ENCODE measurements at places on chromosomes 2 and 18.

DNA sequence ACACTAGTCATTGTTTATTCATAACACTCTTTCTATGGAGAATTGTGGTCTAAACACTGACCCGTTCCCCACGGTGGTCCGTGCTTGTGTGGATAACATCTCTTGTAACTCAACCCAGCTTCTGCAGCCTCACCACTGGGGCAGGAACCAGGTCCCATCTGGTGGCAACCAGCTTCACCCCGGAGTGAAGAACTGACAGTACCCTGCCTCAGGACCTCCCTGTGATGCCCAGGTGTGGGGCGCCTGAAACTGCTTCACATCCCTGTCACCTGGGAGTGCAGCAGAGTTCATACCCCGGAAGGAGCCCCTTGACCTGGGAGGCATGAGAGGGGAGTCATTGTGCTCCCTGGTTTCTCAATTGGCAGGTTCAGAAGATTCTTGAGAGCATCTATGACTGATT, 81.1 kb downstream of the LONRF2 start:
- no peak for DNase-seq

- no peak for DNase-seq
Observed at GRCh38 chr2:17303054-17303453, 215.2 kb downstream of the RAD51AP2 start.

GRCh38 chr2:165634855-165635254, 159.2 kb downstream of the GALNT3 start:
- no peak for DNase-seq

- DNase-seq, result no peak
Observed at GRCh38 chr2:84481702-84482101, 22.6 kb upstream of the SUCLG1 start.

DNA sequence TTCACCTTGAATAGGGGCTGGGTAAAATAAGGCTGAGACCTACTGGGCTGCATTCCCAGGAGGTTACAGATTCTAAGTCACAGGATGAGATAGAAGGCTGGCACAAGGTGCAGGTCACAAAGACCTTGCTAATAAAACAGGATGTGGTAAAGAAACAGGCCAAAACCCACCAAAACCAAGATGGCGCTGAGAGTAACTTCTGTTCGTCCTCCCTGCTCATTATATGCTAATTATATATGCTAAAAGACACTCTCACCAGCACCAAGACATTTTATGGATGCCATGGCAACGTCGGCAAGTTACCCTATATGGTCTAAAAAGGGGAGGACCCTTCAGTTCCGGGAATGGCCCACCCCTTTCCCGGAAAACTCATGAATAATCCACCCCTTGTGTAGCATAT, 711.5 kb upstream of the KLHL29 start:
- DNase-seq, result no peak

GRCh38 chr2:121346407-121346806, 61.4 kb upstream of the TFCP2L1 start:
- no peak for DNase-seq

GRCh38 chr2:63950414-63950813, 68.8 kb downstream of the VPS54 start:
- DNase-seq, result no peak

DNA sequence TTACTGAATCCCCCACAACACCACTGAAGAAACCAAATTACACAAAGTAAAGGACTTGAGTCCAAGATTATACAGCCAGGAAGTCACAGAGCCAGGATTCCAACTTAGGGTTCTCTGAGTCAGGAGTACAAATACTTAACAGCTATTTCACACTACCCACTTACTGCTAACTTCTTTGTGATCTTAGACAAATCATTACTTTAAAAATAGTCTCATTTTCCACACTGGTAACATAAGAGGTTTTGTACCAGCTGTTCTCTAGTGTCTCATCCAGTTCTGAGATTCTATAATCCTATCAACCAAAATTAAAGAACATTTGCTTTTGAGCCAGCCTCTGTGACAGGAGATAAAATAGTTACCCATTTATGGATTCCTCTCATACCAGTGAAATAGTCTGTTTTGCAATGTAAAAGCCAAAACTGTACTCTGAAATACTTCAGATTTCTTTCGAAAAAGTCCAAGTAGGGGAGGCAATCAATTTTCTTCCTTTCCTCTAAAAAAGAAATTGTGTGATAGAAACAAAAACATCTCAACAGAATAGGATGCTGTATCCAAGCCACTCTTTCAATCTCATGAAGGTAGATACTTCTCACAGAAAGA, 157.6 kb downstream of the LRATD1 start:
- DNase-seq, result no peak

- DNase-seq, result no peak
Observed at GRCh38 chr2:159635006-159635789, 18.9 kb upstream of the BAZ2B start.

- no peak for DNase-seq
Observed at GRCh38 chr18:50277942-50278341, 3.4 kb downstream of the MBD1 start.

- no peak for DNase-seq
Observed at GRCh38 chr18:67135981-67136380, 380.5 kb downstream of the DSEL start.

GRCh38 chr2:73859721-73860586, 31.2 kb downstream of the STAMBP start:
- no peak for DNase-seq

- DNase-seq, result no peak
Observed at GRCh38 chr2:62596061-62596921, 90.3 kb upstream of the TMEM17 start.

DNA sequence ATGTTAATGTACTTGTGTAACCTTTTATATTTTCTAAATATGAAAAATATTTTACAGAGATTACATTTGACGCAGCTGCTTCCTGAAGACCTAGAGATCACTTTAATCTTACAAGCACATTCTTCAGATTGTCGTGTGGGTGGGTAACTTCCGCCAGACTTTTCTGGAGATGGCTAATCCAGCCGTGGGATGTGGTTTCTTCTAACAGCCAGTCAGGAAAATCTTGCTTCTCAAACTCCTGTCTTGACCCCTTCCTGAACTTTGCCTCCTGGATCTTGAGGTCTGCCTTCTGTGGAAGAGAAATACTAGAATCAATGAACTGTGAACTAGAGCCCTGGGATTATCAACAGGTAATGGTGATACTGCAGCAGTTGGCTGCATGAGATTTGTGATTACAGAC, 401.6 kb upstream of the TNP1 start:
- DNase-seq, result no peak

DNA sequence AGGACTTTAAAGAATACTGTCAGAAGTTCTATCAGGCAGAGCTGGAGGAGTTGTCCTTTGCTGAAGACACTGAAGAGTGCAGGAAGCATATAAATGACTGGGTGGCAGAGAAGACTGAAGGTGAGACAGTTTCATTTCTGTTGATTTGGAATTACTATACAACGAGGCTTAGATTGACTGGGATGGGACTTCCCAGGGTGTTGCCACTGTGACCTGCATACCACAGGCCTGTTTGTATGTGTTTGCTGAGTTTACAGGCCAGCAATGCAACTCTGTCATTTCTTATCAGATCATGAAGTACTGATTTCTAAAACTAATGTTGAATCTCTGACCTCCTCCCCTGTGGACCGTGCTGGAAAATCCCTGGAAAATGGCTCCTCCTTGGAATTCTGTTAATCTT, 11.8 kb downstream of the SERPINB8 start:
- no peak for DNase-seq

DNA sequence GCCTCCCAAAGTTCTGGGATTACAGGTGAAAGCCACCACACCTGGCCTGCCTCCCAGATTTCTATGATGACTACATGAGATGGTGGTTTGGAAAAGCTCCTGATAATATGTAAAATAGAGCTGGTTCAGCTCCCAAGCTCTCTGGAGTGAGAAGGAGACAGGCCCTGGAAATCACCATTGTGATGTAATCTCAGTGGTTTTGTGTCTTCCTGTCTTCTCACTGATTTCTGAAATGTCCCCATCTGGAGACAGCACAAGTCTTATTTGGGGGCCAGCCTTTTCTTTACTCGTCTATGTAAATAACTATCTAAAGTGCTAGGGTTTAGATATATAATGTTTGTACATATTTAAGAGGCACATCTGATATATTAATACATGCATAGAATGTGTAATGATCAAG, 64.0 kb downstream of the CCNT2 start:
- no peak for DNase-seq

- no peak for DNase-seq
Observed at GRCh38 chr2:140717481-140717880, 1413.3 kb downstream of the LRP1B start.

- DNase-seq, result no peak
Observed at GRCh38 chr18:50061876-50062517, 132.9 kb downstream of the MYO5B start.

DNA sequence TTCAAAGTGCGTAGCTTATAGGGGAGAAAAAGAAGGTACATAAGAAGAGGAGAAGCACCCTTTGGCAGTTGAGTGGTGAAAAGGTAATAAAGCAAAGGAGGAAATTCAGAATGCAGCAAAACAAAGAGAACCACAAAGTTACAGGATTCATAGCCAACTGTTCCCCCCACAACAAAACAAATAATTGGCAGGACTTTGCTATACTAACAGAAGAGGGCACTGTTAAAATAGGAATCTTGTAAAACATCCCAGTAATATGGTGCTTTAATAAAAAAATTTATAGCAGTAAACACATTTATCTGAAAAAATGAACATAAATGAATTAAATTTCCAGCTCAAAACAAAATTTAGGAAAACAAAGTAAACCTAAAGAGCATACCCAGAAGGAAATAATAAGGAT, 42.3 kb downstream of the R3HDM1 start:
- DNase-seq, result no peak

DNA sequence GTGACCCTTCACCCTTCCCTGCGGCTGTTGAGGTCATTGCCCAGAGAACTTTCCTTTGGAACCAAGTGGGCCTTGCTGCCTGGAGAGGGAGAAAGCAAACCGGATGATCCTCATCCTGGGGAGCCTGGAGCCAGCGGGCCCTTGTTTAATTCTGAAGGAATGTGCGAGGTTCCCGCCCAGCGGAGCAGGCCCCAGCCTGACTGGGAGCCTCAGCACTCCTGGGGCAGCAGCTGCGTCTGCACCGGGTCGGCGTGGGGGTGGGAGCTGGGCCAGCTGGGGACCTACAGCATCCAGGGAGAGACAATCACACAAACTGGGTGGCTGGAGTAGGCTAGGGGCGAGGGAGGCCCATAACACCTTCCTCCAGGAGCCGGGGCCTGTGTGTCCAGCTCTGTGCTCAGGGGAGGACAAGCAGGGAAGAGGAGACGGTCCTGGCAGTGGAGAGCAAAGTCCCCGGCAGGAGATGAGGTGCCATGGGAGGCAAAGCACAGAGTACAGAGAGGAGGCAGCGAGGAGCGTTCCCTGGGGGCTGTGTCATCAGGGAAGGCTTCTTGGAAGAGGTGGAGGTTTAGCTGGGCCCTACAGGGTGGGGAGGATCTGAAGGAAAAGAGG, 61.9 kb upstream of the HAAO start:
- DNase-seq, result no peak

- DNase-seq, result no peak
Observed at GRCh38 chr2:96389736-96390135, 54.2 kb downstream of the NCAPH start.

DNA sequence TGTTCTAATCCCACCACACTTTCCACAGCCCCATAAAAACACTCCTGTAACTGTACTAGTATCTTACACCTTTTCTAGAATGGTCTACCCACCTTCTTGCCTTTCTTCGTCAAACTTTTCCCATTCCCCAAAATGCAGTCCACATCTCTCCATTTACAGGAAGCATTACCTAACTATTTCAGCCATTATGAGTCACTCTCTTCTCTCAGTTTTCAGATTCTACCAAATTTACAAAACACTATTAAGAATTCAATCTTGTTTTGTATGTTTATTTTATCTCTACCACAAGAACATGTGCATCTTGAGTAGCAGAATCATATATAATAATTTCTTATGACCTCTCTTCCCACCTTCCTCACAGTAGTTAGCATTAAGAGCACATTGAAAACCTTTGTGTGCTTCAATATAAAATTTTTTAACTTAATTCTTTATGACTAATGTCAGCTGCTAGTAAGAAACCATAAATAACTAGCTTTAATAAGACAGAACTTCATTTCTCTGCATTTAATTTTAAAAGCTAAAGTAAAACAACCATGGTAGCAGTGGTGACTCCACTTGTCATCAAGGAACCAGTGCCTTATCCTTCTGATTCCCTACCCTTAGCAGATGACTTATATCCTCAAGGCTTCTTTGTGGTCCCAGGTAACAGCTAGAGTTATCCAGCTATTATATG, 56.6 kb upstream of the MAP2 start:
- no peak for DNase-seq

GRCh38 chr2:200320344-200320743, 13.9 kb downstream of the SPATS2L start:
- no peak for DNase-seq

GRCh38 chr2:70778676-70779075, 10.7 kb upstream of the ADD2 start:
- DNase-seq, result no peak

GRCh38 chr18:21652073-21652472, 40.0 kb downstream of the SNRPD1 start:
- DNase-seq, result no peak

GRCh38 chr2:44079686-44080085, 83.9 kb upstream of the LRPPRC start:
- DNase-seq, result no peak

DNA sequence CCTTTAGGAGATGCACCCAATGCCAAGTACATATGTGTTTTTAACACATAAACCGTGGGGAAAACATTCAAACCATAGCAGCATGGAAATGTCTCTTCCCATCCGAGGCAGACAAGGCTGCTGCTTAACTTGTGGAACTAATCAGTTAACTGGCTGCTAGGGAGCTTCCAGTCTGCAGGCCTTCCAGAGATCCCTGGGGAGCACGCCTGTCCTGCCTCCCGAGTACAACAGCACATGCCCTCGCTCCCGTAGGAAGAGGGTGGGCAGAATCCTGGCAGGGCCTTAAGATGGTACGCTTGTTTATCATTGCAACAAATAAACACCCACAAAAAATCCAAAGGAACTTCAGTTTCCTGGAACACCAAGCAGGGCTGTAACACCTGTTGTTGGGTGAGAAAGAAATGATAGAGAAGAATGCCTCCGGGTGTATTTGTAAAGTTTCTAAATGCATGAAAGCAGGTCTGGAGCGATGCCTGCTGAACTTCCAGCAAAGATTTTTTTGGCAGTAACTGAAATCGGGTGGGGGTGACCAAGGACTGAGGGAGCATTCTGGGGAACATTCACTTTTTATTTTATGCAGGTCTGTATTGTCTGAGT, 56.2 kb downstream of the EDAR start:
- DNase-seq, result no peak

- no peak for DNase-seq
Observed at GRCh38 chr2:240898731-240899467, 2.9 kb upstream of the MAB21L4 start.

DNA sequence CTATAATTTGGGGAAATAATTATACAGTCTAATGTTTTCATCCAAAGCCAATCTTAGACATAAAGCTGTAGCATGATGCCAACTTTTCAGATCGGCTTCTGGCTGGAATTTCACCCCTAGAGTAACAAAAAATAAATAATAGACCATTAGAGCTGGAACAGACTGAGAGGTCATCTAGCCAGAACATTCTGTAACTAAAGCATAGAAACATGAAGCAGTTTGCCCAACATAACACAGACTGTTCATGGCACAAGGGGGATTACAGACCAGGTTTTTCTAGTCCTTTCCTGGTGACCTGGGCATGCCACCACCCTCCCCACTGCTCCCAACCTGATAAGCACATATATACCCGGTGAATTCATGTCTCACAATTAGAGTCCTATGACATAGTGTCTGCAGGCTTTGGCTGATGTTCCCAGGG, 116.4 kb upstream of the PPP1CB start:
- DNase-seq, result no peak

- no peak for DNase-seq
Observed at GRCh38 chr2:24712296-24712695, 80.9 kb downstream of the PTRHD1 start.

- DNase-seq, result no peak
Observed at GRCh38 chr2:165700531-165700930, 93.5 kb downstream of the GALNT3 start.

All from stimulated activated CD8-positive, alpha-beta memory T cell treated with anti-CD3 and anti-CD28 coated beads, Interleukin-4, amount 100 ng/mL, for 4 hours (primary cell).